ENCODE measurements at places on chromosomes 12 and 14.

DNA sequence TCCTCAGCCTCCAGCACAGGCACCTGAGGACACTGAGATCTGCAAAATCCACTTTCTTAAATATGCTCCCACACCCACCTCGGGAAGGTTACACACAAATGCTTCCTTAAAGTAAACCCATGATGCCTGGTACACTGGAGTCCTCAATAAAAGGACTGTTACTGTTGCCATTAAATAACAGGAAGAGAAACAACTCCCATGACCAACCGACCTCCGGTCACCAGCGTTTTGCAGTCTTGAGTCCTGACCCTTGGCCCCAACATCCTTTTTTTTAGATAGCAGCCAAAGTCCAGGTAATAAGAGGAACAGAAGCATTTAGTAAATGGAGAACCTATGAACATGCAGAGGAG, 42.4 kb downstream of the ITPK1 start:
- no peak for DNase-seq

GRCh38 chr12:53737093-53737808, 10.0 kb upstream of the CALCOCO1 start:
- no peak for DNase-seq

GRCh38 chr14:20662968-20663732, 21.2 kb upstream of the RNASE4 start:
- DNase-seq = peak; percentile 81

- DNase-seq = peak; percentile 85
Observed at GRCh38 chr14:99230208-99231151, 41.5 kb downstream of the BCL11B start.

DNA sequence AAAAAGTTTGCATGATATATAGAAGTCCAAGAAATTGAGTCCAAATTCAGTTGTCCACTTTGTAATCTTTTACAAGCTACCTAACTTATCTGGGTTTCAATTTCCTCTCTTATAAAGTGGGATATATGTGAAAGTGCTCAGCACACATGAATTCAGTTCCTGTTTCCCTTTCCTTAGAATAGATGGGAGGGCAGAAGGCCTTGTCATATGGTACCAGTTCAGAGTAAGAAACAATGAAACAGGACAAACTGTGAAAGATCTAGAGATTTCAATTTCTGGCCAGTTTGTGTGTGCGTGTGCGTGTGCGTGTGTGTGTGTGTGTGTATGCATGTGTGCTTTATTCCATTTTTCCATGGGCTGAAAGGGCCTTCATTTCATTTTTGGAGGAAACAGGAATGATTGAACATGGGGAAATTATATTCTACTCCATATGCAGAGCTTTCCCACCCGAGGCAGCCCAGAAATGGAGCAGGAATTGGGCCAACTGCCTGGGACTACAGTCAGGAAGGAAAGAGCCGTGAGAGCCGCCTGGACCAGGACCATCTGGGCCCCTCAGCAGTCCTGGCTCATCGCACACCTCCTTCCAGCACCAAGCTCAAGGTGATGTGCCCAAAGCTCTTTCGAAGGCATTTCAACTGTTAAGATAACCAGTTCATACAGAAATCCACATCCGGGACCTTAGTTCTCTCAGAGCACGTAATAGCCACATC, 183.2 kb downstream of the EPS8 start:
- DNase-seq = no peak

DNA sequence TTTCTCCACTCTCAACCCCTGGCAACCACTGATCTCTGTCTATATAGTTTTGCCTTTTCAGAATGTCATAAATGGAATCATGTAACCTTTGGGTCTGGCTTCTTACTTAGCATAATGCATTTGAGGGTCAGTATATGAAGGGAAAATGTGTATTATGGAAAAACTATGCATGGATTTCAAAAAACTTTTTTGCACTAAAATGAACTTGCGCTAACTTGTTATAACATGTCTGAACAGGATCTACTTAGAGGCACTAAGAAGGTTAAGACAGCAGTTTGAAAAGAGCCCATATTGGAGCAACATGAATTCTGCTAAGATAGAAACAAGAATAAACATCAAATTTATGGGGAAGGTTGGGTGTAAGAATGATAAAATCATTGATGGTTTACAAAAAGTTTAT, 29.1 kb downstream of the SLC39A9 start:
- no peak for DNase-seq

GRCh38 chr14:59870277-59871165, at the start of gene RTN1:
Gene RTN1, minus strand, starts transcription at chr14:59870776. Its CDS starts 146 bp downstream, at chr14:59870630.
- DNase-seq = no peak

- DNase-seq = no peak
Observed at GRCh38 chr12:48527891-48528670, 2.6 kb downstream of the OR8S1 start.

GRCh38 chr12:100279607-100280244, 12.7 kb downstream of the SCYL2 start:
- DNase-seq = no peak

DNA sequence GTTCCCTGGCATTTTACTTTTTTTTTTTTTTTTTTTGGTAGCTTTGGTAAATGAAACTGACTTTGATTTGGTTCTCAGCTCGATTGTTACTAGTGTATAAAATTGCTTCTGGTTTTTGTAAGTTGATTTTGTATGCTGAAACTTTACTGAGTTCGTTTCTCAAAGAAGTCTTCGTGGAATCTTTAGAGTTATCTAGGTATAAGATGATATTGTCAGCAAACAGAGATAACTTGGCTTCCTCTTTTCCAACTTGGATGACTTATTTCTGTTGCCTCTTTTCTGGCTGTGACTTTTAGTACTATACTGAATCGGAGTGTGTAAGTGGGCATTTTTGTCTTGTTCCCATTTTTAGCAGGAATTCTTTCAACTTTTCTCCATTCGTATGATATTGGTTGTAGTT, 28.1 kb downstream of the USP15 start:
- DNase-seq = no peak

- no peak for DNase-seq
Observed at GRCh38 chr12:85765453-85765869, 70.7 kb downstream of the RASSF9 start.

GRCh38 chr12:72141381-72141780, 130.8 kb upstream of the TRHDE start:
- no peak for DNase-seq

DNA sequence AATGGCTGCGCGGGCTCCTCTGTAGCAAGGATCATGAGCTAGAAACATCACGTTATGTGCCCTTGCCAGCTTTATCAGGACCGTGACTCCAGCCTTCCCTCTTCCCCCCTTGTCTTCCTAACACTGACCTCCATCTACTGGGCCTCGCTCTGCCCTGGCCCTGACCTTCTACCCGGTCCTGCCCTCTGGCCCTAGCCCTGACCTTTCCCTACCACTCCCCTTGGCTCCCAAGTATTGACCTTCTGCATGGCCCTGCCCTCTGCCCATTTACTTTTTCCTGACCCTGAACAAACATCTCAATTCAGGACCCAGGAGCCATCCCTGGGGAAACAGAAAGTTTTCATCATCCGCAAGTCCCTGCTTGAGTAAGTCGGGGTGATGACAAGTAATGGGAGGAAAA, 2.0 kb downstream of the SOAT2 start:
- DNase-seq = no peak

All from activated naive CD4-positive, alpha-beta T cell treated with Interleukin-2 at 50 U/mL for 16 hours (primary cell).